ENCODE measurements at places on chromosomes 11 and 22.
A peak's percentile ranks its signal among the peaks of the same experiment; 100 is the strongest.

GRCh38 chr11:45671246-45672171, 6.1 kb upstream of the CHST1 start:
- no peak for DNase-seq

GRCh38 chr11:67452141-67452952, at the start of gene GPR152:
TSS of gene GPR152 (minus strand) at chr11:67452729. CDS start at chr11:67452724, 5 bp downstream.
- DNase-seq: peak; percentile 38

DNA sequence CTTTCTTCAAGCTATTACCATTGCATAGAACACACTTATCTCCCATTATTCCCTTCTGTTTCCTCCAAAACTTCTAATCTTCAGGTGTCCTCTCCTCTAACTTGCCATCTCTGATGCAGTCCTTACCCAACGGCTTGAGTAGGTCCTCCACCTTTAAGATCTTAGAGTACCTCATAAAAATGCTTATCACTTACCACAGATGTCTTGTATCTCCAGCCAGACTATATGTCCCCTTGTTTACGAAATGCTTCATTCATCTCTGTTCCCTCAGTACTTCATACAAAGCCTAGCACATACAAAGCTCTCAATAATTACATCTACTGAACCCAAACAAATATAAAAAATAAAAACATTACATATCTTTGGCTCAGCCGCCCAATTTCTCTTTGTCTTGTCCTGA, 49.2 kb downstream of the PAK1 start:
- DNase-seq: no peak

DNA sequence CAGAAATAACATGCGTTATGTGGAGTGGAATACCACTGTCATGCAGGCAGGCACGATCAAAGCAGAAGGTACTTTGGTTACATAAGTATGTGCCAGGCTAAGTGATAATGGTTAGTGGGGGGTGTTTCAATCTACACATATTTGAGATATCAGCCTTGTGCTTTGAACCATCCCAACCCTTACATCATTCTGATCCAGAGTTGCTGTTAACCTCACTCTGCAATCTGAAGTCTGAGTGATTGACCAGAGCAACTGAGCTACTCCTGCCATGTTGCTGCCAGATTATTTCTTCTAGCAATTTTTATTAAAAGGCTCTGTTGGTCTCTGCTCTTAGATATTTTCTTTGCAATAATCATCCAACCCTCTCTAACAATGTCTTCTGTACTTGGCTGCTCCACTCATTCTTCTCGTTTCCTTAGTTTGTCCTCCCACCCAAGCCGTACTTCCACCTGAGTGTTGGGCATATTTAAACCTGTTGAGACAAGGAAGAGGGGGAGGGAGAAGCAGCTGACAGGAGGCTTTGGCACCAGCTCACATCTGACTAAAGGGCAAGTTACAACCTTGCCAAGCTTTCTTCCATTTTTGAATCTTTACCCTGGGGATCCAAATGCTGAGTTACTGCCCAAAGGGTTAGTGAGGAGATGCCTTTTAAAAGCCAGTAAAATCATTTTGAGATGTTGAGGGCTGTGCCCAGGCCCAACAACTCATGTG, 114.1 kb upstream of the SESN3 start:
- DNase-seq: no peak

DNA sequence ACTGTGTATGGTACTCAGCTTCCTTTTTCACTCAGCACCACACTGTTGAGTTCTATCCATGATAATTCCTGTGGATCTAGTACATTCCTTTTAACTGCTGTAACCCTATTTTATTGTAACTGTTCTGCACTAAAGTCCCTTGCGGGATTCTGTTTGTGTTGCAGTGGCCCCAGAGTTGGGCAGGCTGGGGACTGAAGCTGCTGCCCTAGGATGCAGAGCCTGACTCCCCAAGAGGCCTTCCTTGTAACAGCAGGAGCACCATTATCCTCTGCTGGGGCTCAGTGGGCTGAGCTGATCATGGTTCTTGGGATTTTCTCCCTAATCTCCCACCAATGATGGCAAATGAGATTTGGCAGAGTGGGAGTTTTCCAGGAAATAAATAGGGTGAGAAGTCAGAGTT, 77.7 kb downstream of the CABIN1 start:
- DNase-seq: no peak

- no peak for DNase-seq
These were observed at the start of gene OSM for GRCh38 chr22:30266445-30267381. TSS of gene OSM (minus strand) at chr22:30266851. CDS start at chr22:30266799, 52 bp downstream.

GRCh38 chr11:57126766-57127400, 54.9 kb upstream of the LRRC55 start:
- no peak for DNase-seq

GRCh38 chr22:27318516-27318915, 483.0 kb downstream of the MN1 start:
- no peak for DNase-seq

GRCh38 chr22:30305906-30306626, 16.8 kb upstream of the CASTOR1 start:
- DNase-seq: no peak

DNA sequence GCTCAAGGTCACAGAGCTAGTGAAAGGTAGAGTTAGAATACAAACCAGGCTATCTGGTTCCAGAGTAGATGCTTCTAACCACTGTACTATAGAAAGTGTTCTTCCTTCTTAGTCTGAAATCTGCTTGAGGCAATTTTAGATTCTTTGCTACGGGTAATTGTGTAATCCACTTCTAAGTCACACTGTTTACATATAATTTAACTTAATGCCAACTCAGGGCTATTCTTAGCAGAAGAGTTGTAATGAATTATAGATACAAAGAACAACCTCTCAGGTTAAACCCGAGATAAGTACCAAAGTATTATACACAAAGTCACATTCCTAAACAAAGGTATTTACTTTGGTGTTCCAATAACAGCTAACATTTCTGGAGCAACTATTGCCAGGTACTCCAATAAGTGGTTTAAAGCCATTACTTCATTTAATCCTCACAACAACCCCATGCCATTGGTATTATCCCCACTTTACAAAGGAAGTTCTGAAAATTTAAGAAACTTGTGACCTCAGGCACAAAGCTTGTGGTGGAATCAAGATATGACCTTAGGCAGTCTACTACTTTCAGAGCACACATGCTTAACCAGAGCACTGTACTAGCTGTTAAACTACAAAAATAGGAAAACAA, 31.1 kb upstream of the DDI1 start:
- DNase-seq: no peak

GRCh38 chr11:29996016-29996415, 20.8 kb downstream of the KCNA4 start:
- no peak for DNase-seq

- no peak for DNase-seq
These were observed 8.4 kb upstream of the HDHD5 start for GRCh38 chr22:17167486-17167885.

DNA sequence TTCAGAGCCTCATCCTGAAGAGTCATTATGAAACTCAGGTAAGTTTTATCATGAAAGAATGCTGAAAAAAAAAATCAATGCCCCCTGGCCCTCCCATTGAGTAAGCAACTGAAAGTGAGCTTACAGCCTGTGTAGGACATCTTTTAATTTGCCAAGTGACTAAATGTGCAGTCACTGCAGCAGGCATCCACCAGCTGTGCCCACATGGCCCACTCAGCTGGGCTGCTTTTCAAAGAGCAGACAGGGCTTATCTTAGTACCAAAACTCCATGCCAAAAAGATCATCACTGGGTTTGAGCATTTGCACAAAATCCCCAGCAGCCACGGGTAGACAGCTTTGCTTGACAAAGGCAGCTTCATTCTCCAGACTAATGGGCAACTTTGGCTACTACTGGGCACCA, 709.7 kb downstream of the NTM start:
- DNase-seq: no peak

GRCh38 chr22:19514831-19515565, 9.2 kb downstream of the CLDN5 start:
- DNase-seq: peak; percentile 41

- no peak for DNase-seq
These were observed 928.1 kb downstream of the TBC1D22A start for GRCh38 chr22:47690586-47690985.

- no peak for DNase-seq
These were observed 9.0 kb upstream of the MS4A10 start for GRCh38 chr11:60776167-60776566.

DNA sequence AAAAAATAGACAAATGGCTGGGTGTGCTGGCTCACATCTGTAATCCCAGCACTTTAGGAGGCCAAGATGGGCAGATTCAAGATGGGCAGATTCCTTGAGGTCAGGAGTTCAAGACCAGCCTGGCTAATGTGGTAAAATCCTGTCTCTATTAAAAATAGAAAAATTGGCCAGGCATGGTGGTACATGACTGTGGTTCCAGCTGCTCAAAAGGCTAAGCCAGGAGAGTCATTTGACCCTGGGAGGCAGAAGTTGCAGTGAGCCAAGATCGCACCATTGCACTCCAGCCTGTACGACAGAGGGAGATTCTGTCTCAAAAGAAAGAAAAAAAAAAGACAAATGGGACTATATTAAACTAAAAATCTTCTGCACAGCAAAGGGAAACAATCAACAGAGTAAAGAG, 55.4 kb downstream of the USP35 start:
- no peak for DNase-seq

- DNase-seq: no peak
These were observed 56.2 kb downstream of the NFAM1 start for GRCh38 chr22:42375982-42376381.

DNA sequence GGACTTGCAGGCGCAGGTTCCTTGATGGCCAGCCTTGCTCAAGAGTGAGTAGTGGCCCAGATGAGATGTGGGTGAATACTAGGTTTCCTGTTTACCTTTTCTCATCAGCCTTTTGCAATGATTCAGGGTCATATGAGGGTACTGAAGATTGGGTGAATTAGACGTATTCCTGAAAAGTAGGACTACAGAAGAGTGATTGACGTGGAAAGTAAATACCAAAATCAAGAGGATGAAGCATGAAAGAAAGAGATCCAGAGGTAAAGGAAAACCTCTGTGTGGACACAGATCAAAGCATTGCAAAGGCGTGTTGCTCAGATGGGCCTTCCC, 59.9 kb downstream of the CYB5R2 start:
- no peak for DNase-seq

- DNase-seq: no peak
These were observed 144.0 kb downstream of the MPPED1 start for GRCh38 chr22:43555561-43556515.

- no peak for DNase-seq
These were observed 94.0 kb downstream of the NTM start for GRCh38 chr11:131464461-131464860.

GRCh38 chr11:57974848-57975601, 48.7 kb upstream of the OR9Q1 start:
- DNase-seq: no peak

GRCh38 chr11:69075421-69076128, 26.8 kb downstream of the TPCN2 start:
- DNase-seq: no peak

GRCh38 chr11:75262961-75263852, 22.6 kb downstream of the TPBGL start:
- DNase-seq: no peak

- no peak for DNase-seq
These were observed 149.8 kb upstream of the PITPNB start for GRCh38 chr22:28068826-28069225.

GRCh38 chr11:45193695-45194094, 47.3 kb downstream of the PRDM11 start:
- DNase-seq: no peak

GRCh38 chr11:2461253-2461955, 16.6 kb downstream of the KCNQ1 start:
- no peak for DNase-seq

DNA sequence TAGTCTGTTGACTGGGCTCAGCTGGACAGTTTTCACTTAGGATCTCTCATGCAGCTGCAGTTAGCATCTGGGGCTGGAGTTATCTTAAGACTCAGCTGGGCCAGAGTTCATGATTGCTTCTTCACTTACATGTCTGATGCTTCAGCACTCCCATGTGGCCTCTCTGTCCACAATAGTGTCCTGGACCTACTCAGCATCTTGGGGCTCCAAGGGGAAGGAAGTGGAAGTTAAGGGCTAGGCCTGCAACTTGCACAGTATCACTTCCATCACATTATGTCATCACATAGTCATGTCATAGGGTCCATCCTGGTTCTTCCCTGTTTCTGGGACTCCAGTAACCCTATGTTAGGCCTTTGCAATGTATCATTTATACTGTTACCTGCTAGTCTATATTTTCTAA, 115.9 kb downstream of the C11orf65 start:
- DNase-seq: no peak

- DNase-seq: no peak
These were observed 21.9 kb upstream of the SORL1-AS1 start for GRCh38 chr11:121474680-121475079.

- DNase-seq: no peak
These were observed 6.7 kb upstream of the PPARA start for GRCh38 chr22:46143491-46144147.

GRCh38 chr11:73186886-73187285, 31.2 kb upstream of the P2RY2 start:
- no peak for DNase-seq

DNA sequence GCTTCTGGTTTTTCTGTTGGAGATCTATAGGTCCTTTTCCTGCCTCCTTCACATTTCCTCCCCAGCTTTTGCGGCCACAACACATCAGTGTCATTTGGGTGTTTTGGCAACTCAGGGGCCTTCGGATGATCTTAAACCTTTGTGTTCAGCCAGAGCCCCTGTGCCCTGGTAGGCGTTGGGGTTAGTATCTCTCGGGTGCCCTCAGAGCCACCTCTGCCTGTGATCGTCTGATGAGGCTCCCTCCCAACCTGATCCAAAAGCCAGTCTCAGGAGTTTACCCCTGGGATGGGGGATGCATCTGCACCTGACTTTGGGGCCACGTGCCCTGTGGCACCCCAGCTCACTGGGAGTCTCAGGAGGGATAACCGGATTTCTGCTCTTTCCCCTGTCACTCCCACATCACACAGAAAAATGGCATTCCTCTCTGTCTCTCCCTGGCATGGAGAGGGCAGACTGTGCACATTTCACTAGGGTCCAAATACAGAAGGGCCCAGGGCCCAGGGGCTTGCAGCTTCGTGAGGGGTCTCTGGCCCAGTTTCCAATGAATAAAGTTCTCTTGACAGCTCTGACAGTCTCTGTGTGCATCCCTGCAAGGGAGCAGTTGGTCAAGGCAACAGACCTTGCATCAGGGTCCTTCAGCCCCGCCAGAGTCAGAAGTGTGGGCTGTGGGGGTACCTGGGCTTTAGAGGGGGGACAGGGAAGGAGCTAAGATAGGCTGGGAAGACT, 2.6 kb downstream of the RNF26 start:
- no peak for DNase-seq

- DNase-seq: no peak
These were observed 193.6 kb downstream of the BUD13 start for GRCh38 chr11:116579031-116579653.
